ENCODE measurements at places on chromosomes 13 and 19.

GRCh38 chr13:23560571-23561089 is 9.6 kb upstream of the TNFRSF19 start:
- no peak for DNase-seq

- DNase-seq = no peak
These were observed 14.5 kb downstream of the KLK4 start for GRCh38 chr19:50896591-50897190.

DNA sequence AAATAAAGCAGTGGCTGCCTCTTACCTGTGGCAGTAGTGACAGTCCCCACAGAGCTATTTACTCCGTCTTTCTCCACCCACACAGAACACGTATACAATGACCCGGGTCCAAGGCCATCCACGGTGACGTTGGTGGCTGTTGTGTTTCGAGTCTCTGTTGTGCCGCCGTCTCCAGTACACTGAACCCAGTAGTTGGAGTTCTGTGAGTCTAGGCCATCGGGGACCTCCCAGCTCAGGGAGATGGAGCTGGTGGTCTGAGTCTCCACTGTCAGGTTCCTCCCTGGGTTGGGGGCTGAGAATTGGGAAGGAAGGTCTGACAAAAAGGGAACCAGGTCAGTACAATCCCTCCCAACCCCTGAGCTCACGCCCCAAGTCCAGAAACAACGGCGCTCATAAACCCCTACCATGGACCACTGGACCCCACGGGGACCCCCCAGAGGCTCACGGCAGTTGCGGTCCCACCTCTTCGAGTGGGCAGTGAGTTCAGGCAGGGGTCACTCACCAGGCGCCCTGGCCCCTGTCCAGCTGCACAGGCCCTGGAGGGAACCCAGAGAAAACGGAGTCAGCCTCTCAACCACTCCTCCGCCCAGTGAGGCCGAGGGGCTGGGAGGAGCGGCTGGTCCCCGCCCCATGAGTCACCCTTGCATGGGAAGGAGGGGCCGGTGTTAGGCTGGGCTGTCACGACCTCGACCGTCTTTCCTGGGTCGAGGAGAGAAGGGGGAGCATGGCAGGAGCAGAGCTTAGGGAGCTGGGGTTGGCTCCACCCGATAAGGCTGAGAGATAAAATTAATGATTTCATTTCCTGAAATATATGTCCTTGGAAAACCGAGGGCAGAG is 2.4 kb downstream of the PTPRH start:
- DNase-seq = peak; percentile 96

- peak; percentile 72 for DNase-seq
These were observed 31.2 kb downstream of the TMPRSS9 start for GRCh38 chr19:2391118-2391725.

All from SK-N-SH (cell line).